Renal pelvis (tissue), 12 donors: ENCODE measurements at places on chromosomes 13 and 19. TPM values are rescaled to one million over a fixed set of nuclear protein-coding genes. Genes with fewer than 3 reads are reported as not detected.

- no peak for DNase-seq
Observed at GRCh38 chr13:41455725-41456419, 1.5 kb upstream of the RGCC start.

GRCh38 chr13:107961849-107962608 is 253.3 kb downstream of the LIG4 start:
- DNase-seq: no peak

DNA sequence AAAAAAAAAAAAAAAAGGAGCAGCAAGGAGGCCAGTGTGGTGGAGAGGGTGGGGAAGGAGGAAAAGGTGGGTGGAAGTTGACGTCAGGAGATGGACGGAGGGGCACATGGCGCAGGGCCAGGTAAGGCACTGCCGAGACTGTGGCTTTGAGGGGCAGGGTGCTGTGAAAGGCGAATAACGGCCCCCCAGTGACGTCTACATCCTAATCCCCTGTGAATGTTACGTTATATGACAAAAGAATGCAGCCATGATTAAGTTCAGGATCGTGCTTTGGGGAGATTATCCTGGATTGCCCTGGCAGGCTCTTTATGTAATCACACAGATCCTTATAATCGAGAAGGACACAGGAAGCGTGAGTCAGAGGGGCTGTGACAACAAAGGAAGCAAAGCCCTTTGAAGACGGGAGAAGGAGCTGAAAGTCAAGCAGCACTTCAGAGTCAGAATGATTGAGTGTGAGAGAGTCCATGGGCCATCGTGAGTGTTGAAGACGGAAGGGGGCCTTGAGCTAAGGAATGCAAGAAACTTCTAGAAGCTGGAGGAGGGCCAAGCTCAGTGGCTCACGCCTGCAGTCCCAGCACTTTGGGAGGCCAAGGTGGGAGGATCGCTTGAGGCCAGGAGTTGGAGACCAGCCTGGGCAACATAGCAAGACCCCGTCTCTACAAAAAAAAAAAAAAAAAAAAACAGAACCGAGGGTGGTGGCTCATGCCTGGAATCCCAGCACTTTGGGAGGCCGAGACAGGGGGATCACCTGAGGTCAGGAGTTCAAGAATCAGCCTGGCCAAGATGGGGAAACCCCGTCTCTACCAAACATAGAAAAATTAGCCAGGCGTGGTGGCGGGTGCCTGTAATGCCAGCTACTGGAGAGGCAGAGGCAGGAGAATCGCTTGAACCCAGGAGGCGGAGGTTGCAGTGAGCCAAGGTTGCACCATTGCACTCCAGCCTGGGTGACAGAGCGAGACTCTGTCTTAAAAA is 13.8 kb upstream of the CEACAM16 start:
- DNase-seq: no peak

DNA sequence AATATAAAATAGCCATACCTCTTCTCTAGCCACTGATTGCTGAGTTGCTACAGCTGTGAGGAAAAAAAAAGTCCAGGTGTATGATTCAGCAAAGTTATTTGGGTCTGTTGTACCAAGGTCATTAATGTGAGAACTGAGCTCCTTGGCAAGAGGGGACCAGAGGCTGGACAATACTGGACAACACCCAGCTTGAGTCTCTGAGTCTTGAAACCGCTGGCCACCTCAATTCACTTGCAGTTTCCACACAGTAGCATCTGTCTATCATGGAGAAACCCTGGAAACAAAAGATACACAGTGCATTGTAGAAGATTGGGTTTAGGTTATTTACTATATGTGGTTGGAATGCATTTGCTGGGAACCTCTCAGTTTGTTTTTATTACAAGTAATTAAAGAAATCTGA is 60.4 kb downstream of the WDFY2 start:
- no peak for DNase-seq

DNA sequence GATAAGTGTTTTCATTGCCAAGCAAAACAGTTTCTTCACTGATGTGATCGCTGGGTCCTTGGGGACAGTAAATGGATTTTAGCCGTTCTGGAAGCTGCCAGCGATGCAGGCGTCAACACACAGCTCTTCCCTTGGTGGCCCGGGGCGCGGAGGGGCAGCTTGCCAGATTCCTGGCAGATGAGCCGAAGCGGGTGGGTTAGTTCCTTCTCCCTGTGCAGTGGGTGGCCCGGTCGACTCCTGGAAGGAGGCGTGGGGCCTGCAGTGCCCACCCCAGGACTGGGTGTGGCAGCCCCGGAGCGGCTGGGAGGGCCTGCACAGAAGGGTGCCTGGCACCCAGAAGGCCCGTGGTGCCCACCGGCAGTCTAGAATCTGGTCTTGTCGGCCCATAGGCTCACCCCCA is 69.0 kb downstream of the KDM4B start:
- no peak for DNase-seq

- DNase-seq: no peak
Observed at GRCh38 chr13:77767413-77767812, 69.9 kb downstream of the SLAIN1 start.

DNA sequence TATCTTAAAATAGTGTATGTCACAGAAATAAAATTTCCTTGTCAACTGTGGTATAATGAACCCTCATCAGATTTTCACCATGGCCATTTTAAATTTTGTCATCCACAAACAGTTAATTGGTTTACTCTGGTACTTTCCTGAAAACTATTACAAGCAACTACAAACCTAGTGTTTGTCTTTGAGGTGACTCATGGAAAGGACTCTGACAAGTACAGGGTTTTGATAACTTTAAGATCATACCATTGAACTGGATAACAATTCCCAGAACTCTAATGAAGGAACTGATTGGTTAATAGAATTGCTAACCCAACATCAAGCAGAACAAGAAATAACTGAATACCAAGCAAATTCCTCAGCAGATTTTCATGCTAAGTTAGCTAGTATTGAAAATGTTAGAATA is 237.7 kb upstream of the IPO5 start:
- DNase-seq: no peak

DNA sequence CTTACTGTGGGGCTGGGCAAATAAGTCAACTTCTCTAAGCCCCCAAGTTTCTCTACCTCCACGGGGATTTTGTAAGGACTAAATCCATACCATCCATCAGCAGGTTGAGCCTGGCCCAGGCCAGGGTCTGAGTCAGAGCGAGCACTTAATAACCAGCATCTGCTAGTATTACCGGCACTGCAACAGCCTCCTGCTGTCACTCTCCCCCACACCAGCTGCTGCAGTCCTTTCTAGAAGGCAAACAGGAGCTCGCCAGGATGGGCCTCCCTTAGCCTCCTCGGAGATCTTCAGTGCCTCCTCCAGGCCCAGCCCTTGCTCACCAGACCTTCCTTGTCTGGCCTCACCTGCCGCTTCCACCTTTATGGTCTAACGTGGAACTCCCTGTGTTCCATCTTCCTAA is 3.2 kb downstream of the NAPA start:
- DNase-seq: no peak

- DNase-seq: peak; percentile 21
Observed at GRCh38 chr13:62014299-62014698, 598.6 kb upstream of the PCDH20 start.

GRCh38 chr13:33208290-33209220 is 77.0 kb downstream of the STARD13 start:
- DNase-seq: no peak

- no peak for DNase-seq
Observed at GRCh38 chr13:112897956-112898620, 70.9 kb upstream of the MCF2L start.

DNA sequence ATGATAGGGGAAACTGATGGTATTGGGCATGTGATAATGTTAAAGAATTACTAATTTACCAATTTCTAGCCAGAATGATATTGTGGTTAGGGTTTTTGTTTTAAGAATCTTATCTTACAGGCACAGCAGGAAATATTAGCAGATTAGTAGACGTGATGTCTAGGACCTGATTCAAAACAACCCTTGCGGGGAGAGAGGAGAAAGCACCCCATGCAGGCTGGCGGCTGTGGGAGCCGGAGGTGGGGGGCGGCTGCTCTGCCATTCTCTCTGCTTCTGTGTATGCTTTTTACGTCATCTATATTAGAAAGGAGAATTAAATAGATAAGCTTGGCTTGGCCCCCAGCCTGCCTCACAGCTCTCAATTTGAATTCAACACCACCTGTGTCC is 41.5 kb downstream of the MLLT1 start:
- DNase-seq: no peak

- no peak for DNase-seq
Observed at GRCh38 chr19:55529636-55530234, 7.2 kb downstream of the SBK2 start.

GRCh38 chr19:28322945-28323344 is 890.0 kb downstream of the UQCRFS1 start:
- no peak for DNase-seq

GRCh38 chr13:102598061-102598460 is 1.3 kb downstream of the TPP2 start:
- DNase-seq: no peak

GRCh38 chr19:29079356-29080032 is 133.5 kb downstream of the UQCRFS1 start:
- DNase-seq: no peak

DNA sequence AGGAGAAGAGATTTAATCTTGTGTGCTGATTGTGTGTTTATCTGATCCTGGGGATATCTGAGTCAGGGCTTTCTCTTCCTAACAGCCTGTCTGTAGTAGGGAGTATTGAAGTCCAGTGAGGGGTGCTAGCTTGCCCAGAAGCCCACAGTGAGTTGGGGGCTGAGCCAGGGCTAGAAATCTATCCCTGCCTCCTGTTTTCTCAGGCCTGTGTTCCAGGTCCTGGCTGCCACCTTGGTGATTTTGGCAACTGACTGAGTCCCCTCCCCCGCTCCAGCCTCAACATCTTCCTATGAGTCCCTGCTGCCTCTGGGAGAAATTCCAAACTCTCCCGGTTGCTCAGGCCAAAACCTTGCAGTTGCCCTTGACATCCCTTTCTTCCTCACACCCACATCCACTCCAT is 7.7 kb upstream of the NOVA2 start:
- DNase-seq: no peak

DNA sequence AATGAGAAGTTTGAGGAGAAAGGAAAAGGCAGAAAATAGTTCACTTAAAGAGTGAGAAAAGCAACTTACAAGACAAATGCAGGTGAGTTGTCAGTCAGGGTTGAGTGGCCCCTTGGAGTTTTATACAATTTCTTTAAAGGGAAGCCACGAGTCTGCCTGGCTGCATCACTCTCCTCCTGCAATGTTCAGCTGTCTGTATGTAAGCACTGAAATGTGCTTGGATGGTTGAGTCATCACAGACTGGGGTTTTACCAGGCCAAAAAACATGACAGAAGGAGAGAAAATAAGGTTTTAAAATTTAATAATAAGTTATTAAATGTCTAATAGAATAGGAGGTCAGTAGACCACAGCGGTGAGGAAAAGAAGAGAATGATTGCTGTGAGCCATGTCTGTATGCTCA is 51.0 kb upstream of the FGF14 start:
- no peak for DNase-seq

GRCh38 chr13:109922518-109922917 is 136.1 kb upstream of the IRS2 start:
- DNase-seq: no peak

DNA sequence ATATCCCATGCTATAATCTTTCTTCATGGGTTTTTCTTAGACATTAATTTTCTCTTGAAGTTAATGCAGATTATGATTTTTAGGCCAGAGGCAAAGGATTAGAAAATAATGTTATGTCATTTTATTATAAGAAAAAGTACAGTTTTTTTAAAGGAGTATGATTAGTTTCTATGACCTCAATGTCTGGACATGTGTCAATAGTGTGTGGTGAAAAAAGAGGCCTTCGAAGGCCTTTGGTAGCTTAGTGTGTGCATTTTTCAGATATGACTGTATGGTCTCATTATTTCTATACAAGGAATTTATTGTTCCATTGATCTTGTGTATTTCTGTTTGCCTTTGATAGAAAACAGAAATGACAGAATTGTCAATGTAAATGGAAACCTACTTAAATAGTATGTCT is 195.6 kb downstream of the GPC5 start:
- no peak for DNase-seq

GRCh38 chr19:813219-814151 is 8.3 kb downstream of the PLPPR3 start:
- no peak for DNase-seq

DNA sequence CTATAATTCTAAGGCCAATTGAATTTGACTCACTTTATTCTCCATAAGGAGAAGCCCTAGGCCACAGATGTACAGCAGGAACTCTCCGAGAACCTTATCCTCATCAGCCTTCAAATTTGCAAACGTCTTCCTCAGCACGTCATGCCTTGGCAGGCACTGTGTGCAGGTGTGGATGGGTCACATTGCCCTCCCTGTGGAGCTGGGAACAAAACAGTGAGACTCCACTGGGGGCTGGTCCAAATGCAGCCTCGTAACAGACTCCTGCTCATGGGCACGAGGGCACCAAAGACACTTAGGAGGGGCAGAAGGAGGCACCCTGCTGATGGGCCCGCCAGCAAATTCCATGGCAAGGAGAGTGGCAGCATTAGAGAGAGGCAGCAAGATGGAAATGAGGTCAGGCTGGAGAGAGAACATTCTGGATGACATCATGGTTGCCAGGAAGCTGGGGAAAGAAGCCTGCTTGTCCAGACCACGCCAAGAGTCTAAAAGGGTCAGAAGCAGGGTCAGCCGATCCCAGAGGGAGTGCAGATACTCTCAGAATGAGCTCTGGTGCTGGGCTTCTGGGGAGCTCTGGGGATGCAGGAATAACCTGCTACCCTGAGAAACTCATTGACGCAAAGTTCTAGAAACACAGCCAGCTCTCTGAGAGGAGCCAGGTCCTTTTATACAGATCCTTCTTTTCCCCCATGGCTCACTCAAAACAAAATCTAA is 242.2 kb downstream of the B3GLCT start:
- DNase-seq: no peak

GRCh38 chr13:60120617-60121336 is 43.0 kb downstream of the DIAPH3 start:
- no peak for DNase-seq

- no peak for DNase-seq
Observed at GRCh38 chr19:58091251-58091995, 6.6 kb downstream of the ZSCAN18 start.

DNA sequence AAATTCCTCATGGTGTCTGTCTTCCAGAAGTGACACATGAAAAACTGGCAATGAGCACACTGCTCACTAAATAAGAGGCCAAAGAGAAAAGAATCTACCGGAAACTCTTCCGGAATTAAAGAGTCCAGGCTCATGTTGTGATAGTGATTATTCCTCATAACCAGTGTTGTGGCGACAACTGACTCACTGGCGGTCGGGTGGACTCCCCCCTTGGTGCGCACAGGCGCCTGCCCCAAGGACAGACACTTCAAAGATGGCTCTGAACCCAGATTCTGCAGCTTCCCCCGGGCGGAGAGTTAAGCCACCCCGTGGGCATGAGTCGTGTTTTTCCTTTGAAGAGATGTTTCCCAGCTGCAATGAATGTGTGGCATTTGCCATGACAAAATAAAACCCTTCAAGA is 10.3 kb downstream of the IL17D start:
- DNase-seq: no peak

COX7A1 gene
- 21.8 TPM for polyA plus RNA-seq

TUBA3C gene
- not detected for polyA plus RNA-seq

CELF5 gene
- polyA plus RNA-seq: 1.3 TPM

ELSPBP1 gene
- 0.37 TPM for polyA plus RNA-seq

RXFP2 gene
- 0.83 TPM for polyA plus RNA-seq

PRR20A gene
- polyA plus RNA-seq: not detected

LENG9 gene
- 2.2 TPM for polyA plus RNA-seq

ZNF418 gene
- 40.1 TPM for polyA plus RNA-seq

ATP4B gene
- polyA plus RNA-seq: 0.53 TPM

NLRP5 gene
- not detected for polyA plus RNA-seq

POSTN gene
- 179 TPM for polyA plus RNA-seq
